ENCODE measurements at places on chromosomes 1 and 21. TPM values are rescaled to one million over a fixed set of nuclear protein-coding genes. Genes with fewer than 3 reads are reported as not detected.

The SRGAP2 gene
- 23.6 TPM for total RNA-seq

The DDAH1 gene
- total RNA-seq = 31.4 TPM

The ITGB2 gene
- total RNA-seq = 17.8 TPM

GRCh38 chr1:180157108-180157507 is 2.4 kb downstream of the QSOX1 start:
- no peak overlapping the region for H3K4me3 ChIP-seq
- DNase-seq = no peak
- no peaks in the 10 kb centered on the region for H3K27me3 ChIP-seq

DNA sequence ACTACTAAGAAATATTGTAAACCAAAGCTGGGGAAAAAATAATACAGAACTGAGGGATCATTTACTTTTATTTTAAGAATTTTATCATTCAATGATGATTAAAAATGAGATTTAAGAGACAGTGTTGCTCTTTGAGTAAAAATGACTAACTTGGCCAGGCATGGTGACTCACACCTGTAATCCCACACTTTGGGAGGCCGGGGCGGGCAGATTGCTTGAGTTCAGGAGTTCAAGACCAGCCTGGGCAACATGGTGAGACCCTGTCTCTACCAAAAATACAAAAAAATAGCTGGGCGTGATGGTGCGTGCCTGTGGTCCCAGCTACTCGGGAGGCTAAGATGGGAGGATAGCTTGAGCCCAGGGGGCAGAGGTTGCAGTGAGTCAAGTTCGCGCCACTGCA is 21.8 kb upstream of the PLEKHO1 start:
- no peak overlapping the region for H3K4me3 ChIP-seq
- DNase-seq = no peak
- no peaks in the 10 kb centered on the region for H3K4me1 ChIP-seq
- no peaks in the 10 kb centered on the region for H3K36me3 ChIP-seq
- no peaks in the 10 kb centered on the region for H3K27me3 ChIP-seq

The S1PR1 gene
- total RNA-seq = 10.1 TPM

DNA sequence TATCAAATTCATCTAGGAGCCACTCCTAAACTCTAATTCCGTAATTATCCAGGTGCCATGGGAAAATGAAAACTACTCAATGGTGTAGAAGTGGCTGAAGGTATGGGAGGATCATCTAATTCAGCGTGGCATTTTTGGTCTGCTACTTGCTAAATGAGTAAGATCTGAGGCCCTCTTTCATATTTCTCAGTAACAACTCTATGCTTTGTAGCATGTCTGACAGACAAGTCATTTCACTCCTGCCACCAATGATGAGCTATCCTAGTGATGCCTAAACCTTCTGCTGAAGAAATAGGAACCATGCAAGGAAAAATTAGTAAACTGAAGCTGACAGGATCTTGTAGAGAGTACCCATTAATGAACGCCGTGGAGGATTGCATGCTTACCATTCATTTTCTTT is 145.3 kb downstream of the NTNG1 start:
- no peak for DNase-seq
- H3K4me3 ChIP-seq = no peak overlapping the region
- no peaks in the 10 kb centered on the region for H3K4me1 ChIP-seq
- no peaks in the 10 kb centered on the region for H3K27me3 ChIP-seq
- H3K36me3 ChIP-seq = no peaks in the 10 kb centered on the region

DNA sequence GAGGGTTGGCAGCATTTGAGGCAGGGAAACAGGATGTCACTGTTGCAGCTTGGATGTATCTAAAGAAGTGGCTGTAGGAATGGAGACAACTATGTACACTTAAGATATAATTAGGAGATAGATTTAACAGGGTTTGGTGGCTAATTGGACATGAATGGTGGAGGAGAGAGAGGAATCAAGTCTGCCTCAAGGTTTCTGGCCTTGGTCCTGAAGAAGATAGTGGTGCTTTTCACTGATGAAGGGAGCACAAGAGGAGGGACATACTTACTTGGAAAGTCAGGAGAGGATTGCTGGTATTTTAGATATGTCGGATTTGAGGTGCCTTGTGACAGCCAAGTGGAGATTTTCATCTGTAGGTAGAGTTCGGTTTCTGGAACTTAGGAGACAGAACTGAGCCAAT is 123.9 kb downstream of the ST6GALNAC3 start:
- H3K27ac ChIP-seq = no peak overlapping the region
- DNase-seq = no peak
- H3K27me3 ChIP-seq = no peaks in the 10 kb centered on the region

GRCh38 chr1:11731691-11732283 is 4.1 kb upstream of the AGTRAP start:
- DNase-seq = peak; percentile 55
- H3K27me3 ChIP-seq = no peaks in the 10 kb centered on the region
- no peak overlapping the region for H3K4me3 ChIP-seq
- H3K36me3 ChIP-seq = no peaks in the 10 kb centered on the region

The ZNF670 gene
- total RNA-seq = 2.3 TPM

Data from body of pancreas (tissue), 4 donors.